ENCODE measurements at places on chromosomes 5 and 9.
A peak's percentile ranks its signal among the peaks of the same experiment; 100 is the strongest.

DNA sequence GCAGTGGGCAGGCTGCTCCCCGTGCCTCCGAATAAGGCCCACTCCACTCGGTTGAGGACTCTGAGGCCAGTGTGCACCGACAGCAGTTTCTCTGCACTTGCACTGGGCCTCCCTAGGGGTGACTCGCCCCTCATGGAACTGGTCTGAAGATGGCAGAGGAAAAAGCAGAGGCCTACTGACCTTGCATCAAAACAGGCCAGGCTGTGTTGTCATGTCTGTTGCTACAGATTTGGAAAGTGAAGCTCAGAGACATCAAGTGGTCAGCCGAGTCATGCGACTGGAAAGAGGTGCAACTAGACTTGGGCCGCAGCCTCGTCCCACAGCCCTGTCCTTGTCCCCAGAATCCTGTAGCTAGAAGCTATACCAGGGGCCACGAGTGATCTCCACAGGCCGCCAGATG is 78.3 kb downstream of the DCP2 start:
- DNase-seq = no peak

GRCh38 chr5:37575541-37576489 is 196.7 kb downstream of the WDR70 start:
- DNase-seq = no peak

GRCh38 chr9:123281659-123282350 is 13.4 kb upstream of the STRBP start:
- no peak for DNase-seq

GRCh38 chr9:21443849-21444625 is 3.8 kb downstream of the IFNA1 start:
- DNase-seq = no peak

DNA sequence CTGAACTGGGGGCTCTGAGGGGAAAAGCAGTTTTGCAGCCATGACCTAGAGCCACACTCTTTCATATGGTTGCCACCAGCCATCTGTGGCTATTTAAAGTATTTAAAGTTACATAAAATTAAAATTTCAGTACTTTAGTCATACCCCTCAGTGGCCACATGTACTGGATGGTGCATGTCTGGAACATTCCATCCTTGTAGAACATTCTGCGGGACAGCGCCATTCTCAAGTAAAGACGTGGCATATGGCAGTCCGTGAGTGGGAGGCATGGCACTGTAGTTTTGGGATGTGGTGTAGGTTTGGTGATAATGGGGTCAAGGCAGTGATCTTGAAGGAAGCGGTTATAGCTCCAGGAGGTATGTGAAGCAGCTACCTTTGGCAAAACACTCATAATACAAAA is 61.4 kb upstream of the NFIL3 start:
- no peak for DNase-seq

- no peak for DNase-seq
Measured at GRCh38 chr9:110641293-110641692, 27.3 kb upstream of the MUSK start.

- DNase-seq = no peak
Measured at GRCh38 chr9:127838375-127839078, 15.9 kb downstream of the ENG start.

DNA sequence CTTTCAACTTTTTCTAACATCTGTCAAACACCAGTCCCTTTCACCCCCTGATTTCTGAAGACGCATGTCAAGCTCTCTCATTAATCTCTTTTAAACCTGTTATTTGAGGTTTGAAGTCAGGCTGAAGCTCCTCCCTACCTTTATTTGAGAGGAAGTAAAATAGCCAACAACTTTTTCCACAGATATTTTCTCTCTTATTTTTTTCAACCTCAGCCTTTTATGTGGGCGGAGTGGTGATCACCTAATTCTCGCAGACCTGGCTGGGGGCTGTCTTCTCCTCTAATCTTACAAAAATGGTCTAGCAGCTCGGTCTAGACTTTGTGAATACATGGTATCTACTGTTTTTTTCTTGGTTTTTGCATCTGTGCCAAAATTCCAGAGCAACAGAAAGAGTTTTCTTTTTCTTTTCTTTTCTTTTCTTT is 395.7 kb upstream of the ACTBL2 start:
- DNase-seq = no peak

- no peak for DNase-seq
Measured at GRCh38 chr5:90174236-90174635, 235.3 kb downstream of the CETN3 start.

GRCh38 chr5:135569755-135570452 is 8.9 kb downstream of the CXCL14 start:
- DNase-seq = no peak

GRCh38 chr9:98144076-98144475 is 25.1 kb upstream of the TRIM14 start:
- DNase-seq = no peak

- DNase-seq = no peak
Measured at GRCh38 chr9:107703651-107704050, 214.1 kb upstream of the KLF4 start.

DNA sequence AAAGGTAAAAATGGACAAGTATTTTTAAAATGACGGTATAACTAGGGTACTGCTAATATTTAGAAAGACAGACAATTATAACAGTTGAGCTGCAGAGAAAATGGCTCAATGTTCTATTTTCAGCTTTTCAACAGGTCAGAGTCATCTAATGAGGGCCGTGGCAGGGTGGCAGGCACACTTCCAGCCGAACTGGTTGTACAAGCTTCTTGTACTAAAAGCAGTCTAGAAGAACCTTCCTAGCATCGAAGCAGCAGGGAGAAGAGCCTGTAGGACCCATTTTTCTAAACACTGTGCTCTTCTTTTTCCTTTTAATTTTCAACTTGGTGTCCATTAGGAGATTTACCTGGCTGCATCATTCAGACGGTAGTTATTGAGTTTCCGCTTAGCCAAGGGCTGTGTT is 85.6 kb downstream of the SLC28A3 start:
- no peak for DNase-seq

DNA sequence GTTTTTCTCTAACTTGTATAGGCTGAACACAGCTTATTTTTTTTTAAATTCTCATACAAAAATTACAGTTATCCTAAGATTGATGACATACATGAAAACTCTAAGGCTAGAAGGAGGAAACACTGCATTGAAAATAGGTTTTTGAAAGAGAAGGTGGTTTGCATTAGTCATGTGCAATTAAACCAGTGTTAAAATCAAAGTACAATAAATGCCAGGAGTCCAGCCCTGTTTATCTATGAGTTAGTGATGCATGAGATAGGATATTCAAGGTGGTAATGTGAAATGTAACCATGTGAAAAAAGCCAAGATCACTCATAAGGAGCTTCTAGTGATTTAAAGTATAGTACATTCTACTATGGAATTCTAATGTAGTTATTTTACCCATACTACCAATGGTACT is 444.9 kb upstream of the CYLC2 start:
- DNase-seq = no peak

GRCh38 chr9:82601293-82601771 is 461.6 kb downstream of the RASEF start:
- DNase-seq = no peak

DNA sequence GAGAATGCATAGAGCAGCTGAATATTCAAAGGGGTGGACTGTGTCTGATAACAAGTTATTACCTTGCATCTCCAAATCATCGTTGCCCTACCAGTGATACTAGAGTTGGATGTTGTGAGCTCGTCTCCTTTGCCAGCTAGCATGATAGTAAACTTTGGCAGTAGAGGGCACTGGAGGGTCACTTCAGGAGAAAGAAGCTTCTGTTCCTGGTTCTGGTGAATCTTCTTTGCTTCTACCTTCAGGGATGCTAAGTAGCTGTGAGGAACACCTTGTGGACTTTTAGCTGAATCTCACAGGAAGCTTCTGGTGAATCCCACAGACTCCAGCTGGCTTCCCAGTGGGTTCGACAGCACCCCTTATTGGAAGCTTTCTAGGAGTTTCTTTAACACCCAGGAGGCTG is 626.6 kb upstream of the SGCD start:
- DNase-seq = no peak

DNA sequence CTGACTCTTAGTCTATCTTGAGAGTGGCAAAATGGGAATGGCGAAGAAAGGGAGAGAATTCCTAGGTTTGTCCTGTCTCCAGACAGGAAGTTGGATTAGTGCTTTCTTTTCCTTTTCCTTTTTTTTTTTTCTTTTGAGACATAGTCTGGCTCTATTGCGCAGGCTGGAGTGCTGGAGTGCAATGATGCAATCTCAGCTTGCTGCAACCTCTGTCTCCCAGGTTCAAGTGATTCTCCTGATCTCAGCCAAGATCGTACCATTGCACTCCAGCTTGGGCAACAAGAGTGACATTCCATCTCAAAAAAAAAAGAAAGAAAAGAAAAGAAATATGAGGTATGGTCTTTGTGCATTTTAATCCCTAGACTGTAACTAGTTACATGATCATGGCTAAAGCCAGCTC is 12.6 kb upstream of the KIF27 start:
- no peak for DNase-seq

GRCh38 chr9:135130207-135130976 is 42.9 kb downstream of the OLFM1 start:
- DNase-seq = no peak

- no peak for DNase-seq
Measured at GRCh38 chr5:143613329-143613728, 198.6 kb upstream of the HMHB1 start.

- DNase-seq = no peak
Measured at GRCh38 chr5:127969651-127970050, 113.9 kb upstream of the SLC12A2 start.

DNA sequence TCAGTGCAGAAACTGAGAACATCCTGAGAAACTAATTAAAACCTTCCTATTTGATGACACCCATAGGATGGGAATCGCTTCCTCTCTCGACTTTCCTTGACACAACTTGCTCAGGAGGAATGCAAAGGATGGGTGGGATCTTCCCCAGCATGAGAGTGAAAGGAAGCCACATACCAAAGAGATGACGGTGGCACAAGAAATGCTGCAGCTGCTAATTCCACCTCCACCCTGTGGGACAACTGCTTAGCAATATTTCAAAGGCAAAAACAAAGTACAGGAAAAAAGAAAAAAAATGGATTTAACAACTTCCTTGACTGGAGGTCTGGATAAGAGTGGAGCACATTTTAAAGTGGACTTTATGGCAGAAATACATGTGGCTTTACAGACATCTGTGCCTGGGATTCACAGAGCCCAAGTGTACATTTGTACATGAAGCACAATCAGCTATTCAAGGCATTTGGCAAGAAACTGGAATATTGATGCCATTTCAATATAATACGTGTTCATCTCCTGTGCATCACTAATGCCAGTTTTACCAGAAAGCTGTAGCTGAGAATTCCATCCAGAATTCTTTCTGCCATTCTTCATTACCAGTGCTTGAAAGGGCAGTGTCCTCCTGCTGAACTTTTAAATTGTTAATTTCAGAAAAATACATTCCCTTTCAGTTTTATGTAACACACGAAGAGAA is 359.2 kb upstream of the ACTBL2 start:
- peak; percentile 32 for DNase-seq

DNA sequence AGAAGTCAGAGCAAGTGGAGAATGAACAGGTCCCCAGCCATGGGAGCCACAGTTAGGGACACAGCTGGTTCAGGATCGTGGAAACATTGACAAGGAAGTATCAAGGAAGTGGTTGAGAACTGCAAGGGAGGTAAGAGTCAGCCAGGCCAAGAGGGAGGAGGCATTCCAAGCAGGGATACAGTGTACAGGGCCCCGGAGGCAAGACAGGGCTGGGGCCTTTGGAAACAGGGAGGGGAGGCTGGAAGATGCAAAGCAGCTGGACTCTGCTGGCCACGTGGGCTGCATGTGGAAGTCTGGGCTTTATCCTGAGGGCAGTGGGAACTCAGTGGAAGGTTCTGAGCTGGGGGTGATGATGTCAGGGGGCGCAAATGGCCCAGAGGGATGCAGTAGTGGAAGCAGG is 14.2 kb downstream of the CCDC180 start:
- no peak for DNase-seq

- no peak for DNase-seq
Measured at GRCh38 chr9:93114169-93114983, 18.4 kb downstream of the CARD19 start.

- DNase-seq = no peak
Measured at GRCh38 chr9:17625644-17626388, 47.0 kb downstream of the SH3GL2 start.

DNA sequence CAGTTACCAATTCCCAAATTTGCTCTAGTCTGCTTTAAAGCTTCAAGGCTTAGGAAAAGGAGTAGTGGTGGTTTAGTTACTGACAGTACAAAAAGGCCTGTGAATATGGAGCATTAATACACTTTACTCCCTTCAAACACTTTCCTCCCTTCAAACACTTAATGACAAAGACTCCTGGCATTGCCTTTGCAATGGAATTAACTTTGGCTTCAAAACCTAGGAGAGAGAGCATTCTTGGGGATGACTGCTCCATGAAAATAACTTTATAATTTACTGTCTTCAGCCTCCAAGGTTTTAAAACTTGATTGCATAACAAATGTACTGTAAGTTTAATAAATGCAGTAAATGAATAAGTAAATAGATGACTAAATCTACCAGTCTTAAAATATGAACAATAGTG is 185.6 kb downstream of the TRPM3 start:
- no peak for DNase-seq

- no peak for DNase-seq
Measured at GRCh38 chr9:603126-603525, 238.4 kb upstream of the DMRT1 start.

GRCh38 chr9:109168170-109168569 is 1.1 kb upstream of the FRRS1L start:
- no peak for DNase-seq

DNA sequence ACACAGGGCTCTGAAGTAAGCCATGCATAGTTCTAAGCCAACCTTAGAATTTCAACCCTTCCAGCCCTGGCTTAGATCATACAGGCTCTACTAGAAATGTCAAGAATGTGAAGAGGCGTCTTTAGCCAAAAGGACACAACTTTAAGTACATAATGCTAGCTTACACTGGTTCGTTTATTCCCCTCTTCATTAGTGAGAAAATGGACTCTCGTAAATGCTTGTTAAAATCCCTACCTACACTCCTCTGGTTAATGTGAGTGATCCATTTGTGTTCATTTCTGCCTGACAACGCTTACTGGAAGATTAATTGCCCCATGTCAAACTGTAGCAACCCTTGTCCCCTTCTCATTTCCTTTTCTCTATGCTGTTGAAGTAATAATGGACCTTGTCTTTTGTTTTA is 149.3 kb upstream of the POU5F2 start:
- no peak for DNase-seq

DNA sequence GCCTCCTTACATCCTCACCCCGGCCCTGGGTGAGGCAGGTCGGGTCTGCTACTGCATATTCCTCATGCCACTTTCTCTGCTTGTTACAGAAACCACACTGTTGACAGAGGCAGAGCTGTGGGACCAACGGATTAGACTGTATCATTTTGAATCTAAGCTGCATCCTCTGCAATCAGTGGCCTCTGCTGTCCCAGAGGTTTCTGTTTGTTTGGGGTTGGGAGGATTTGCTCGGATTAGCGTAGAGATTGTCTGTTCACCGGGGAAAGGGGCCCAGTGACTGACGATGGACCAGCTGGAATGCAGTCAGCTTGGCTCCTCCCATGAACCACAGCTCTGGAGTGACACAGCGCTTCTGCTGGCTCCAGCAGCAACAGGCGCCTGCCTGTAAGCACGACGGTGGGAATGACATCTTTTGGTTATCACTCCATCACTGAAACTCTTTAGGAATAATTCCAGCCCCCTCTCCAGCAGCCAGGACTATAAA is 37.3 kb upstream of the ADRA1B start:
- DNase-seq = peak; percentile 46

Measured in left kidney (tissue), 8 donors.